NCI-H2171 (cell line): ENCODE measurements at places on chromosomes 6 and 20.
A peak's percentile ranks its signal among the peaks of the same experiment; 100 is the strongest.

DNA sequence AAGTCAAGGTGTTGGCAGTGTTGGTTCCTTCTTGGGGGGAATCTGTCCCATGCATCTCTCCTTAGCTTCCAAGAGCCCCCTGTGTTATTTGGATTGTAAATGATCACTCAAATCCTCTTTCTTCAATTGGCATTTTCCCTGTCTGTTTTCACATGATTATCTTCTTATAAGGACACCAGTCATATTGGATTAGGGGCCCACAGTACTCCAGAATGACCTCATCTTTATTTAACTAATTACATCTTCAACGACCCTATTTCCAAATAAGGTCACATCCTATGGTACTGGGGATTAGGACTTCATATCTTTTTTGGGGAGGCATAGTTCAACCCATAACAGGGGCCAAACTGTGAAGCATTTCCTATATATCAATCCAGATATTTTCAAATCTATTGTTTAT is 57.3 kb downstream of the PTPRA start:
- no peak for DNase-seq

GRCh38 chr6:159074120-159074684 is 29.4 kb upstream of the TAGAP start:
- peak; percentile 29 for DNase-seq

DNA sequence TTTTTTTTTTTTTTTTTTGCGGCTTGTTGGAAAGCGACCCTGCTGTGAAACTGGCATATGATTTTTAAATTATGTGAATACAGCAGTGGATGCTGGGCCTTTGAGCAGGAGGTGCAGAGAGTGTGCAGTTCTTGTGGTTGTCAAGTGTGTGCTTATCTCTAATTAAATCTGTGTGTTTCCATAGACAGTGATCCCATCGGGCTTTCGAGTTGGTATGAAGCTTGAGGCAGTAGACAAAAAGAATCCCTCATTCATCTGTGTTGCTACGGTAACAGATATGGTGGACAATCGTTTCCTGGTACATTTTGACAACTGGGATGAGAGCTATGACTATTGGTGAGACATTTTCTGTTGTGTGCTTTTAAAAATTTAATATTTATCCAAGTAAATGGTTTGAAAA is 52.4 kb downstream of the L3MBTL3 start:
- no peak for DNase-seq

DNA sequence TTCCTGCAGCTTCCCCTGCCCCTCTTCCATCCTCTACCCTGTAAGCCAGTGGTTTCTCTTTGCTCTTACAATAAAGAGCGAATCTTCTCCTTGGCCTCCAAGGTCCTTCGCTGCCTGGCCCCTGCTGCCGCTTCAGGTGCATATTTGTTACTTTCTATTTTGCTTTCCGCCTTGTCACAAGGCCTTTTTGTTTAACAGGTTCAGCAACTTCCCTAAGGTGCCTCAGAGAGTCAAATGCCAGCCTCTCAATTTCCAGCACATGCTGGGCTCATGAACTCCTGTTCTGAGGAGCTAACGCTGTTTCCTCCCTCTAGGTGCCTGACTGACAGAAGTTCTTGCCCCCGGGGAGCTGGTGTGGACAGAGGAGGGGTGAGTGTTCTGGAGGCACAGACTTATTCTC is 42.4 kb upstream of the EPB41L1 start:
- DNase-seq, result no peak

GRCh38 chr6:99887066-99887465 is 107.0 kb downstream of the MCHR2 start:
- DNase-seq, result no peak

GRCh38 chr6:159279790-159280277 is 110.6 kb downstream of the FNDC1 start:
- DNase-seq, result no peak

GRCh38 chr6:4971851-4972250 is 32.0 kb downstream of the RPP40 start:
- DNase-seq, result no peak

- DNase-seq, result no peak
These were observed 516 bp downstream of the TCP11 start for GRCh38 chr6:35140639-35141006.

- no peak for DNase-seq
These were observed 52.9 kb upstream of the UNC93A start for GRCh38 chr6:167238146-167238693.

GRCh38 chr6:33694401-33694931 is 17.0 kb downstream of the UQCC2 start:
- DNase-seq, result peak; percentile 94

DNA sequence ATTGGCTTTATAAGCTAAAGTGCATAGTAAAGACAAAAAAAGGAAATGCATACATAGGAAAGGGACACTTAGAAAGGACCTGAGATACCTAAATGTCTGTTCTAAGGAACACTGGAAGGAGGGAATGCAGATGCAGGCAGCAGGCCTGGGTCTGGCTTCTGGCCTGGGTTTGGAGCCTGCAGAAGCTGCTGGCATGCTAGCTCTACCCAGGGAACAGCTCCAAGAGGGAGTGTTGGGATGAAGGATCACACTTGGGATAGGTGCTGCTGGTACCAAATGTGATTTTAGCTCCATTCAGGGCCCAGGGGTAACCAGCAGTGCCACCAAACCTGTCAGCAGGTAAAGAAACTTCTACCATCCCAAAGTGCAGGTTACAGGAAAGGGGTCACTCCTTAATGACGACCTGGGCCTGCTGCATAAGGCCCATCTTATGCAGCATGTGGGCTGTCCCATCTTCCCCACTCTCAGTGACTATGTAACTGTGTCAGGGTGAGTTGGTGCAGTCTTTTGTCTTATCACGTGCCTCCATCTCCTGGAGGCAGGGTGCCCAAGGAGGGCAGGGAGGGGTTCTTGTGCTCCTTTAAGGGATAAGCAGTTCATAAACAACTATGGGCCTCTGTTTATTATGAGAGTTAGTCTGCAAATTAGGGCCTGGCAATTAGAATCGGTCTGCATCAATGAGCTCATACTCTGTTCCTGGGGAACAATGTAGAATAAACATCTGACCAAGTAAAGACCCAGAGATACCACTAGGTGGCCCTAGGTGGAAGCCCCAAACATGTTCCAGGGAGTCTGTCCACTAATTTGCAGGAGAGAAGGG is 26.9 kb downstream of the DDX27 start:
- peak; percentile 6 for DNase-seq

DNA sequence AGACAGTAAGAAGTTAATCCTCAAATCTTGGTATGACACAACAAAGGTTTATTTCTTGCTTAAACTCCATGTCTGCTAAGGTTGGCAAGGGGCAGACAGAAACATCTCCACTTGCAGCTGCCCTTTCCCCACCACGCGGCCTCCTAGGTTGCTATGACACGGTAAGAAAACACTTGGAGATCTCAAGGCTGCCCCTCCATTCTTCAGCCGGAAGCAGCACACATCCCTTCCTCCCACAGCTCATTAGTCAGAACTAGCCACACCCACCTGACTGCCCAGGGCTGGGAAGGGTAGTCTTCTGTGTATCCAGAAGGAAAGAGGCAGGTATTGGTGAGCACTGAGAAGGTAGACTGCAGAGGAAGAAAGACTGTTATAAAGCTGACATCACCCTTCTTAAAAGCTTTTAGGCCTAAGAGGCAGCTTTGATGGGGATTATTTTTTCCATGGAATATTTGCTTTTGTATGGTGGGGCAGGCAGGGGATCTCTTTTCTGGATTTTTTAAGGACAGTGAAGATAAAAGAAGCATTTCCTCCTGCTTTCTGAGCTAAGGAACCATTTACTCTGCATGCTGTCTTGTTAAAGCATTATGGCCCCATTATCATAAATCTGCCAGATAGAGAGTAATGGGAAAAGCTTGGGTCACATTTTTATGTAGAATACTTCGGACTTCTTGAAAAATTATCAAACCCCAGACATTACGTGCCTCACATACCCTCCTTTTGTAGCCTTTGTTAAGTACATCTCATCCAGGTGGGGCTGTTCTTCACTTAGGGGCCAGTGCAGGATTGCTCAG is 41.6 kb downstream of the MRAP2 start:
- no peak for DNase-seq

DNA sequence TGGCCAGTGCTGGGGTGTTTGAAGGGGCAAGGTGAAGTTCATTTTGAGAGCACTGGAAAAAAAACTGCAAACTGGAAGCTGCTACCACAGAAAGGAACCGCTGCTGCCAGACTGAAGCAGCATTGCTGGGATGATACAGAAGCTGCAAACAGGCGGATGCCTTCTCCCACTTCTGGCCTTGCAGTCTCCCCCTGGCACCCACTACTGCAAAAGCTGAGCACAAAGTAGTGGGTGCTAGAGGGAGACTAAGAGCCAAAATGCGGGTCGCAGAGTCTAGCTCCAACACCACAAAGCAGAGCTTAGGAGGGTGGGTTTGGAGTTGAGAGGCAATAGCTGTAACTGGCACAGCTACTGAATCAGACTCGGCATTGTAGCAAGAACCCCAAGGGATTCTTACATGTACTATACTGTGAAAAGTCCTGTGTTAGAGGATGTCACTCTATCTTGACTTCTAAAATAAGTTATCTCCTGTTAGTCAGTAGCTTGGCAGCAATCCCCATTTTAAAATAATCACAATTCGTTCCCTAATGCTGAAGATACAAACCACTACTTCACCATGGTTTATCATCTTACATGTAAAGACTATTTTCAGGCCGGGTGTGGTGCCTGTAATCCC is 44.0 kb upstream of the COL21A1 start:
- DNase-seq, result no peak

DNA sequence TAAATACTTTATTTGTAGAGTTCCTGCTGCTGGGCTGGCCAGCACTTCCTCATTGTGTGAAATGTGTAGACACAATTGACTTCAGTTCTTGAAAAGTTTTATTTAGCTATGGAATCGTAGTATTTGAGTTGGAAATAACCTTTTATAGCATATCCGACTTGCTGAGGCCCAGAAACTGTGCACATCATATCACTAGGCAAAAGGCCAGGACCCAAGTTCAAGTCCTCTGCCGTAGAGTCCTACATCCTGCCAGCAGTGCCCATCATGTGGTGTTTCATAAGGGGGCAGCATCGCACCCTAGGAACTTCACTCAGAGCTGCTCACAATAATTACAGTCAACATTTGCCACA is 207.7 kb upstream of the SNX9 start:
- DNase-seq, result no peak

GRCh38 chr6:138722425-138723371 is 50.9 kb upstream of the CCDC28A start:
- no peak for DNase-seq

DNA sequence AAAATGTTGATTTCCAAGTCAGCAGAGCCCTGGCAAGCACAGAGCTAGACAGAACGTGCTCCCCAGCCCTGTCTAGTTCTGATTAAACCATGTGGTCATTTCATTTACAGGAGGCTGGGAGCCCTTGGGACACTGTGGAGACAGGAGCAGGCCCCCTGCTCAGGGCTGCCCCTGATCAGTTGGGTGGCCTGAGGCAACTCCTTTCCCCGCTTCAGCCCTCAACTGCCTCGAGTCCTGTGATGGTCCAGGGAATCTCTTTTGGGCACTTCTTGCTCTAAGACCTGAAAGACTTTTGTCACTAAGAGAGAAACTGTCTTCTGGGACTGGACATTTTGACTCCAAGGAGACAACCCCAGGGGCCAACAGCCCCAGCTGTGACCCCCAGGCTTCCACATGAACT is 13.5 kb downstream of the DYNLRB1 start:
- no peak for DNase-seq

DNA sequence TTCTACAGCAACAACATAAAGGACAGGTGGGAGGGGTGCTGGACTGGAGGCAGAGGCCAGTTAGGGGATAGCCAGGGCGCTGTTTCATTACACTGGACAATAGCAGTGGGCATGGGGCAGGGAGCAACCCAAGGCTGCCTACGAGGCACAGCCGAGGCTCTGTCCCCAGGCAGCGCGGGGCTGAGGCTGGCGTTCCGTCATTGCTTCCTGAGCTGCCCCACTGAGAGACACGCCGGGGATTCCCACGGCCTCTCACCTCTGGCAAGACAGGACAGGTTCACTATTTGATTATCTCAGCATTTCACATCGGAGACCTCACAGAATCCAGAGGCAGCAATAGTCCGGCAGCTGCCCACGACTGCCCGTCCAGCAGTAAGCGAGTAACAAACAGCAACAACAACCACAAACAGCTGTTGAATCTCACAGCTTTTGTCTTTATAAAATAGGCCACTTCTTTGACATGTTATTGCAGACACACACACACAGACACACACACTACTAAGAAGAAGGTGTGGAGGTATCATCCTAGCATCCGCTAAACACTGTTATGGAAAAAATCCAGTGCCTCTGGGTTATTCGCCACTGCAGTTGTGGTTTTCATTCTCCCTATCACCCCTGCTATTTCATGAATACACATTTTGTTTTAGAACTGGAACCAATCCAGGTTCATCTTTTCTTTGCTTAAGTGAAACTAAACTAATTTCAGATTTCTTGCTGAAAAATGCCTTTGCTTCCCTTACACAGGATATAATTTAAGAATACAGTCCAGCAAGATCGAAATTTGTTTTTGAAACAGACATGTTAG is 19.5 kb downstream of the KIF25 start:
- no peak for DNase-seq

- DNase-seq, result no peak
These were observed 20.4 kb upstream of the NOTCH4 start for GRCh38 chr6:32244270-32244669.
